ENCODE measurements at places on chromosomes 6 and 20. TPM values are rescaled to one million over a fixed set of nuclear protein-coding genes. Genes with fewer than 3 reads are reported as not detected.

The TFAP2D gene
- total RNA-seq, result not detected

The AGER gene
- 1.6 TPM for total RNA-seq

The HUS1B gene
- total RNA-seq, result not detected

The CNR1 gene
- total RNA-seq, result 3.2 TPM

The PNPLA1 gene
- total RNA-seq, result 0.49 TPM

The ANKRD66 gene
- not detected for total RNA-seq

The POU5F1 gene
- total RNA-seq, result not detected

The OTOR gene
- not detected for total RNA-seq

The TRIM15 gene
- total RNA-seq, result not detected

The SRXN1 gene
- total RNA-seq, result 51.6 TPM

The HDGFL1 gene
- not detected for total RNA-seq

The SRSF12 gene
- 0.54 TPM for total RNA-seq

The FAM184A gene
- not detected for total RNA-seq

The PACSIN1 gene
- not detected for total RNA-seq

The NFATC2 gene
- total RNA-seq, result 0.36 TPM

The SCGN gene
- not detected for total RNA-seq

The TNFRSF6B gene
- total RNA-seq, result 1.8 TPM

The OPN5 gene
- total RNA-seq, result not detected

The SEMG1 gene
- not detected for total RNA-seq

The CAP2 gene
- total RNA-seq, result 4.7 TPM

The BFSP1 gene
- total RNA-seq, result 2.3 TPM

The DNAH8 gene
- total RNA-seq, result not detected

The GJA10 gene
- not detected for total RNA-seq

The TMX4 gene
- 24.0 TPM for total RNA-seq

The VGLL2 gene
- not detected for total RNA-seq

The DLK2 gene
- total RNA-seq, result 1.8 TPM

The PRR3 gene
- total RNA-seq, result 4.7 TPM

The NHSL1 gene
- total RNA-seq, result 10.5 TPM

The SMOC2 gene
- total RNA-seq, result 0.81 TPM

The C20orf141 gene
- total RNA-seq, result not detected

The MTFR2 gene
- total RNA-seq, result 0.90 TPM

The TOX2 gene
- total RNA-seq, result 9.2 TPM

The ALDH8A1 gene
- not detected for total RNA-seq

The PDE7B gene
- total RNA-seq, result 49.5 TPM

The TCP11 gene
- not detected for total RNA-seq

The TTK gene
- total RNA-seq, result 11.2 TPM

The FAM162B gene
- 5.4 TPM for total RNA-seq

The FAM209B gene
- not detected for total RNA-seq

The PROCR gene
- total RNA-seq, result 15.2 TPM

The DYNLT2 gene
- total RNA-seq, result not detected

The B3GALT4 gene
- 2.3 TPM for total RNA-seq

The CST5 gene
- not detected for total RNA-seq

The LPA gene
- not detected for total RNA-seq

The AGPAT4 gene
- 2.3 TPM for total RNA-seq

The CRISP3 gene
- total RNA-seq, result not detected

The HDAC2 gene
- 61.6 TPM for total RNA-seq

Data from cardiac atrium fibroblast (primary cell).